ENCODE measurements at places on chromosomes 5 and 9.

GRCh38 chr5:17978954-17979353 lies 344.7 kb downstream of the TAF11L14 start:
- no peak for DNase-seq

- no peak for DNase-seq
Measured at GRCh38 chr5:84372066-84372695, 12.5 kb downstream of the EDIL3 start.

DNA sequence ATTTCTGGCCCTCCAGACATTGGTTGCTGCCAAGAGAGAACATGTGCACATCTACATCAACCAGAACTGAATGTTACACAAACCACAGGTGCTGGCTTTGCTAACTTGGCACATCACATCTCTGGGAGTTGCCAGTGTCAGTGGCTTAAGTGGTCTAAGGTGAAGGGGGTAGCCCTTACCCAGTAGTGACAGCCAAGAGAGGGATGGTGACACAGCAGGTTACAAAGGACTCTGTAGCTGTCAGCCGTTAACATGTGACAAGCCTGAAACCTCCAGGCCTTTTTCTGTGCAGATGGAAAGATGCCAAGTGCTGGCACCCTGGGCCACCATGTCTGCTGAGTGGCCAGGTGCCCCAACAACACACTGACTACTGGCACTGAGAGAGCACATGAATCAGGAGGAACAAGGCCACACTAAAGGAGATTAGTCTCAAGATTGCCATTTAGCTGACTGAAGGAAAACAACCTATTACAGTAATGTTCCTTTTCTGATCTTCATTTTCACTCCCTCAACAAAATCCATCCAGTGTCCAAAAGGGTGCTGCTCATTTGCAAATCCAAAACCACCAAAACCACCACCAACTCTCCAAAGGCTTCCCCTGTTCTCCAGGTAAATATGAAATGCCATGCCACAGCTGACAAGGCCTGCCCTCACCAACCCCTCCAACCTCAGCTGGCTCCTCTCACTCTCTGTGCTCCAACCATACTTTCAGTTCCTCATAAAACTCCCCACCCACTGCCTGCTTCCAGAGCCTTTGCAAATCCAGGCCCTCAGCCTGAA lies 20.2 kb downstream of the SIL1 start:
- no peak for DNase-seq

DNA sequence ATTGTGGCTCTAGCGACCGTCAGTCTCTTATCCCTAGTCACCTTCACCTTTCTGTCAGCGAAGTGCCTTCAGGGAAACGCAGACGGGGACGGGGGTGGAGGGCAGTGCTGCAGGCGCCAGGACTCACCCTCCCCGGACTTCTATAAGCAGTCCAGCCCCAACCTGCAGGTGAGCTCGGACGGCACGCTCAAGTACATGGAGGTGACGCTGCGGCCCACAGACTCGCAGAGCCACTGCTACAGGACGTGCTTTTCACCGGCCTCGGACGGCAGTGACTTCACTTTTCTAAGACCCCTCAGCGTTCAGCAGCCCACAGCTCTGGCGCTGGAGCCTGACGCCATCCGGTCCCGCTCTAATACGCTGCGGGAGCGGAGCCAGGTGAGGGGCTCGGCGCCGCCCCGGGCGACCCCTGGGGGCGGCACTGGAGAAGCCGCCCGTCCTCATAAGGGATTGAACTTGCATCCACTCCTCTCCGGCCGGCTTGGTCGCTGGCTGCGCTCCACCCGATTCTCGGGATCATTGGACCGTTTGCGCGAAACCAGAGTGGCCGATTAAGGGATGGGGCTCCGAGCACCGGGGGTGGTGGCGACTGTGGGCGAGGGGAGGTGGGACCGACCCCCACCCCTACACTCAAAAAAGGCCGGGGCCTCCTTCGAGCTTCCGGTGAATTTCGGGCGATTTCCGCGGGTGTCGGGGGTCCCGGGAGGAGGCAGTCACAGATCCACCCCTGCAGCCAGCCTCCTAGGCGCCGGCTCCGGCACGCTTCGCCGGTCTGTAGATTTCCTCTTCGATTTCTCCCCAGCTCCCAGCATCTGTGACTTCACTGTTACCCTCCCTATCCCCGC lies 2.7 kb downstream of the PCDHGC5 start:
- no peak for DNase-seq

GRCh38 chr9:129093602-129094386 lies 12.9 kb downstream of the DOLPP1 start:
- no peak for DNase-seq

GRCh38 chr5:5242056-5242455 lies 101.9 kb downstream of the ADAMTS16 start:
- DNase-seq: no peak

GRCh38 chr5:113177225-113177624 lies 200.6 kb downstream of the DCP2 start:
- no peak for DNase-seq

DNA sequence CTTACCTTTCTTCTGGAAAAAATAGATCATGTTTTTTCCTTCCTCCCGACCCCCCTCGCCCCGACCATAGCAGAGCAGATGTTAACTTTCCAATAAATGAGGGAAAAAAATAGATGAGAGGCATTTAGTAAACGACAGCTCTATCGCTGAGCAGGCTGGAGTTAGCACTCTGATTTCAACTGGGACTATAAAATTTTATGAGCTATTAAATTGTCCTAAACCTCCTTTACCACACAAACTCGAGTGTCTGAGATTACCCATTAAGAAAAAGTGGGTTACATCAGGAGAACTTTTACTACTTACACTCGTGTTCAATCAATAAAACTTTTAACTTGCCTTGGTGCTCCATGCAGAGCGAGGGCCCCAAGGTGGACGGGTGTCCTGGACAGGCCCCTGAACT lies 59.8 kb upstream of the RNU6ATAC start:
- DNase-seq: no peak

DNA sequence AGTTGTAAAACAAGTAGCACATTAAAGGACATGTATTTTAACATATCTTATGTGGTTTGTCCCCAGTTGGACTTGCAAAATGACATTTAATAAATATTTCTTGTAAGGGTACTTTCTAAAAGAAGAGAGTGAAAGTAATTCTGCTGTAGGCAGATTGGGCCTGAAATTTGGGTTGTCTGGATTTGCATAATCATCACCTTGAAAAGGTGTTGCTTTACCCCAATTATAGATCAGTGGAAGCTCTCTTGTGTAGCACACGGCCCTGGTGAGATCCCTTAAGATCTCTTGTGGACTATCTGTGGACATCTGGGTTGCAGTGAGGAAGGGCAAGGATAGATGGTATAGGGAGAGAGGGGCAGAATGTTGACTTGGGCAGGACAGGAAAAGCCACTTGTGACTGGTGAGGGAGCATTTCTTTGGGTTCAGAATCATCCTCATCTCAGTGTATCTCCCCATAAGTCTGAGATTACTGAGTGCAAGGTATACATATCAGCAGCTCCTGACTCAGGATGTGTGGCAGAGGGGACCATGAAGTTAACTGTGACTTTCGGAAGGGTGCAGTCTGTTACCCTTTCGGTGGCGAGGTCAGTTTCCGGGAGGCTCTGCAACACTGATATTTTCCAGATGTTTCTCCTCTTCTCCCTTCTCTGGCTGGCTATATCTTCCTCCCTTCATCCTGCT lies 2.0 kb upstream of the TNFAIP8 start:
- DNase-seq: no peak

DNA sequence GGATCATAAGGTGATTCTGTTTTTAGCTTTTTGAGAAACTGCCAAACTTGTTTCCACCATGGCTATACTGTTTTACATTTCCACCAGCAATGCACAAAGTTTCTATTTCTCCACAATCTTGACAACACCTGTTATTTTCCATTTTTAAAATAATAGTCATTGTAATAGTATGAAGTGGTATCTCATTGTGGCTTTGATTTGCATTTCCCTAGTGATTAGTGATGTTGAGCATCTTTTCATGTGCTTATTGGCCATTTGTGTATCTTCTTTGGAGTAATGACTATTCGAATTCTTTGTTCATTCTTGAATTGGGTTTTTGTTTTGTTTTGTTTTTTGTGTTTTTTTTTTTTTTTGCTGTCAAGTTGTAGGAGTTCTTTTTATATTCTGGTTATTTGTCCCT lies 4.9 kb downstream of the GARNL3 start:
- no peak for DNase-seq

DNA sequence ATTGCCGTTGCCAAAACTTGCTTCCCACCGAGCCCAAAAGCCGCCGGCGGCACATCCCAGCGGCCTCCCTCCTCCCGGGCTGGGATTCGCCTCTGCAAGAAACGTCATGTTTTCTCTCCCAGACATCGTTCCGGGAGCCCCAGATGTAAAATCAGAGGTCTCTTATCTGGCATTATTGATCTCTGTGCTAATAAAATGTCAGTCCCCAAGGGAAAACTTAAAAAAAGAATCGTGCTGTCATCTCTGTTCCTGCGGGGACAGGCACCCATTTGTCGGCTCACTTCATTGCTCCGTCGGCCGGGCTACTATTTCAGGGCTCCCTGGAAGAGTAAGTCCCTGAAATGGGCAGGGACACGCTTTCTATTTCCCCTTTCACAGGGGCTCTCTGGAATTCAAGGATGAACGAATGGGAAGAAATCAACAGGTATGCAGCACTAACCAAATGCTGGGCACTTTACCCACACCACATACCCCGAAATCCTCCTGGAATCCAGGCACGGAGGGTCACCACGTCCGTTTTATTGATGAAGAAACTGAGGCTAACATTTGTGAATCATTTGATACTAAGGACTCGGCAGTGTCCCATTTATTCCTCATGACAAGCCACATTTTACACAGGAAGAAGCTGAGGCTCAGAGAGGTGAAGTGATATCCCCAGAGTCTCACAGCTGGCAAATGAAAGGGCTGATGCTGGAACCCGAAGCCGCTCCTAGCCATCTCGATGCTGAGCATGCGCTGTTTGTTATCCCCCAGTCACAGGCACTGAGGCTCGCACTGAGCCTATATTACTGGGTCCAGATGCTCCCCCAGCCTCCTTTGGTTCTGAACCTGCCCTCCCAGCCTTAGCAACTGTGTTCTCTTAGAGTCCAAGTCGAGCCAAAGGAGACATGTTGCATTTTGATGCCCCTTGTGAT lies 35.7 kb upstream of the MSX2 start:
- no peak for DNase-seq

DNA sequence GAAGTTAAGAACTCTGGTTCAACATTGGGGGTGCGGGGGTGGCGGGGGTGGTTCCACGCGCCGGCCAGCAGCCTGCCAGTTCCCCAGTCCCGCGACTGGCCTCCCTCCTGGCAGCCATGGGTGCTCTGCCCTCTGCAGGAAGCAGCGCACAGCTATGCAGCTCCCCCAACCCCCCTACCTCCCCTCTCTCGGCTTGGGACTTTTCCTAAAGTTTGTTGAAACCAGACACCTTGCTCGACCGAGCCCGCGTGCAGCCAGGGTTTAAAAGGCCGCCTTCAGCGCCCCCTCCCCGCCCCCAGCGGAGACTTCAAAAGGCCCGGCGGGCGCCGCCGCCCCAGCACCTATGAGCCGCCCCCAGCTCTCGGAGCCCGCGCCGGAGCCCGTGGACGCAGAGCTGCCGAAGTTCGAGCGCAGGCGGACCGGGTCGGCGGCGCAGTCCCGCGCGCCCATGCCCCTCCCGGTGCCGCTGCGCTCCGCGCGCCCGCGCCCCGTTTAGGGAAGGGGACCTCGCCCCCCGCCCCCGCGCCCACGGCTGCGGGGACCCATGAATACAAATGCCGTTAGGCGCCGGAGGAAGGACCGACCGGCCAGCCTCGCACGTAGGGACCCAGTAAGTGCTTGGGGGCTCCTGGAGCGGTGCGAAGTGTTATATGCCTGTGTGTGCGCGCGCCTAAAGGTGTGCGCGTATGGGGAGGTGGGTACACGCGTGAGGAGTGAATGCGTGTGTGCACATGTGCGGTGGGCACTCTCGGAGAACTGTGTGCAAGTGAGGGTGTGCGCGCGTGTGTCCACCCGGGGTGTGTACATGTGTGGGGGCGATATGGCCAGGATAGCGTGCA lies 1.4 kb upstream of the COL27A1 start:
- peak; percentile 53 for DNase-seq

- no peak for DNase-seq
Measured at GRCh38 chr5:111699324-111699723, 57.7 kb downstream of the NREP start.

- peak; percentile 82 for DNase-seq
Measured at GRCh38 chr9:113523421-113524141, 60.1 kb downstream of the RGS3 start.

DNA sequence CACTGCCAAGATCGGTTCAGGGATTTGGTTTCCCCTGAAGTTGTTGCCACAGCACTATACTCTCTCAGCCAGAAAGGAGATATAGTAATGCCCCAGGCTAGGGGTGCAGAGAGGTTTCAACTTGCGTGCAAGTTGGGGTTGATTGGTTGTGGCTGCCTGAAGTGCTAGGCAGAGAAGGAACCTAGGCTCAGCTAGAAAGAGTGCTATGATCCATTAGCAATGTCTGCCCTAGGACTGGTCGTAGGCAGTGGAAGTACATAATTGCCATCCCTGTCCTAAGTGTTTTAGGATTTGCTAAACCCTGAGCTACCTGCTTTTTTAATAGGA lies 136.6 kb upstream of the SMIM23 start:
- no peak for DNase-seq

DNA sequence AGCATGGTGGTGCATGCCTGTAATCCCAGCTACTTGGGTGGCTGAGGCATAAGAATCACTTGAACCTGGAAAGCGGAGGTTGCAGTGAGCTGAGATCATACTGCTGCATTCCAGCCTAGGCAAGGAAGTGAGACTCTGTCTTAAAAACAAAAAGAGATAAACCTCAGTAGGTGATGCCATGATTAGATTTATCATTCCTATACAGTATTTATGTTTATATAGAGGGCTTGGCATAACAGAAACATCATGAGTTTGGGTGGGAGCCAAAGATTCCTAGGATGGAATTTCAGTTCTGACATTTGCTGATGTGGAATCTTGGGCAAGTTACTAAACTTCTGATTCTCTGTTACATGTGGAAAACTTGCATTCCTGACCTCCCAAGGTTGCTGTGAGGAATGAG lies 22.3 kb downstream of the RFK start:
- DNase-seq: no peak

DNA sequence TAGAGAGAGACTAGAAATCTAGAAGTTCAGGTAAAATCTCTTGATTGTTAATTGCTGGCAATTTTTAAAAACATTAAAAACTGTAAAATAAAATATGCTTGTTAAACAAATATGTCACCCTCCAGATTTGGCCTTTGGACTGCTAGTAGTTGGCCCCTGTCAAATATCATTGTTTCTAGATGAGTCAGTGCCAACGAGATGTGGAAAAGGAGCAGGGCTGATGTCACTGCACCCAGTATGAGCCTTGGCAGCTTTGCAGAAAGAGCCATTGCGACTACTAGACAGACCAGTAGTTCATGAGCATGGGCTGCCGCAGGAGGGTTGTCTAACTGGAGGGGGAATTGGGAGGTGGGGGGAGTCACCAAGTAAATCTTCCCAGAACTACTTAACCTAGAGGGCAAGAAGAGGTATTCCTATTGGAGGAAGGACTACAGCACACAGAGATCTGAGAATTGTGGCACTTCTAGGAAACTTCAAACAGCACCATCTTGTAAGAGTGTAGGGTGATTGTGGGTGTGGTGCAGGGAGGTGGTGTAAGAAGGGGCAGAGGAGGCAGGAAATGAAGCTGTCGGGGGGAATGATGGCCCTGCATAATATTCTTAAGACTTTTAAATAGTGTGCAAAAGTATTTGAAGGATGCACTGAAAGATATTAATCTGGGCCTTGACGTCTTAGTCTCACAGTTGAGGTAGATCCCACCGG lies 7.1 kb upstream of the DOCK2 start:
- peak; percentile 29 for DNase-seq
